ENCODE measurements at places on chromosomes 3 and 15. TPM values are rescaled to one million over a fixed set of nuclear protein-coding genes. Genes with fewer than 3 reads are reported as not detected.

- DNase-seq: no peak
Observed at GRCh38 chr3:105539897-105540296, 173.2 kb downstream of the ALCAM start.

DNA sequence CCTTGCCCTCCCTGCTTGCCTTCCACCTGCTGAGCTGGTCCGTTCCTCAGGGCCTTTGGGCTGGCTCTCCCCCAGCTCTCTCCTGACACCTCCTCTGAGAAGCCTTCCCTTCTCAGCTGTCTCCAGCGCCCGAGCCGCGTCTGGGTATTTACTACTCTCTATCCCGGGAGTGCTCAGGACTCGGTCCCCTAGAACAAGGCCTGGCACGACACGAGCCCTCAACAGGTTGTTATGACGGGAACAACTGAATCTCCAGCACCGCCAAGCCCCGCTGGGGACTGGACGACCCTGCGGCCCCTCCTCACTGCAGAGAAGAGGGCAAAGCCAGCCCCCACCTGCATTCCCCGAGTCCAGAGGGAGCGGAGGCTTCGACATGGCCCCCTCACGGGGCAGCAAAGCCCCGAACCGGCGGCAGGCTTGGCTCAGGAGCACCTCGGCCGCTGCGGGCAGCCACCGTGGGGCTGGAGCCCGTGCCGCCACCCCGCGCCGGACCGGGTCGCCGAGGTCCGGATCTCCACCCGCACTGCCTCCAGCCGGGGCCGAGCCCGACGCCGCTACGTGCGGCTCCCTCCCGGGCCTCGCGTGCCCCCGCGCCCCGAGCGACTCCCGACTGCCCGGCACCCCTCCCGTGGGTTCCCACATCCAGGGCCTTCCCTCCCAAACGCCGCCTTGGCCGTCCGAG is 792 bp downstream of the TPRA1 start:
- DNase-seq: peak; percentile 17

Gene CHST2
- 13.1 TPM for total RNA-seq

Gene TUSC7
- not detected for total RNA-seq

Gene DLL4
- total RNA-seq: 0.07 TPM

Gene KBTBD13
- total RNA-seq: not detected

Gene UBAP1L
- not detected for total RNA-seq

DNA sequence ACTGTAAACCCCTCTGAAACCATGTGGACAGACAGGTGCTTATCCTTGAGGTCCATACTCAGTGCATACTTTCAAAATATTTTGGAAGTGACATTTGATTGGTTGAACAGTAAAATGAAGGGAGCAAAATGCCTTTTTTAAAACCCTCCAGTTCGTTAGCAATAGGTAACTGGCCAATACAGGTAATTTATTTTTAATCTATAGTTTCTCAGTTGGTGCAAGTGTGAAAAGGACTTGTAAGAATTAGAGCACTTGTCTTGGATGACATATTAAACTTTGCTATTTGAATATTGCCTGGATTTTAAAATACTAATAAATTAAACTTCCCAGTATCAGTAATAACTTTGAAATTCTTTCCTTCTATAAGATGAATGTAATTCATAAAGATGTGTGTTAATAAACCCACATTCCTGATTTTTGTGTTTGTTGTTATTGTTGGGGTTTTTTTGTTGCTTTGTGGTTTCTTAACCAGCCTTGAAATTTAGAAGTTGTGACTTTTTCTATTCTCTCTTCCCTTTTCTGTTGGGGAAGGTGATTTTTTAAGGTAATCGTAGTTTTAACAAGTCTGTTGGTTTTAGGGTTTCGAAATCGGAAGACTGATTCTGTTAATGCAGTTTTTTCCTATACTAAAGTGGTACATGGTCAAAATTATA is 90.0 kb downstream of the STT3B start:
- no peak for DNase-seq

Gene NANOGP8
- not detected for total RNA-seq

Gene TIGIT
- not detected for total RNA-seq

Gene LDHAL6B
- not detected for total RNA-seq

DNA sequence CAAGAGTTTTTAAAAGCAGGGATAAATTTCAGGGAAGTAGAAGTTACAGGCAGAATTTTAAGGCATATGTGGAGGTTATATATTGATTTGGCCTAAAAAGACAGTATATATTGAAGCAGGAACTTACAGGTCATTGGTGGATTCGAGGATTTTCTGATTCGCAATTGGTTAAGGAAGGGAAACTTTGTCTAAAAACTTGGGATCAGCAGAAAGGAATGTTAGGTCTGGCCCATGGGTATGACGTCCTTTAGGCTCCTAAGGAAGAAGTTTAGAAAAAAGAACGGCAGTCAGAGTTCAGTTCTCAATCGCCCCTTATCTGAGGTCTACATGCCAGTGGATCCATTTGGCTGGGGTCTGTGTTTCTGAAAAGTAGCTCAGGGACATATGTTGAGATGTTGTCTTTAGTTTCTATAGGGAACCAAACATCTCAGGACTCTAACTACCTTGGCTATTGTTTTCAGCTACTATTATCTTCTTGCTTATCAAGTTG is 33.2 kb upstream of the ACP3 start:
- DNase-seq: no peak

Gene WNT7A
- 0.03 TPM for total RNA-seq

DNA sequence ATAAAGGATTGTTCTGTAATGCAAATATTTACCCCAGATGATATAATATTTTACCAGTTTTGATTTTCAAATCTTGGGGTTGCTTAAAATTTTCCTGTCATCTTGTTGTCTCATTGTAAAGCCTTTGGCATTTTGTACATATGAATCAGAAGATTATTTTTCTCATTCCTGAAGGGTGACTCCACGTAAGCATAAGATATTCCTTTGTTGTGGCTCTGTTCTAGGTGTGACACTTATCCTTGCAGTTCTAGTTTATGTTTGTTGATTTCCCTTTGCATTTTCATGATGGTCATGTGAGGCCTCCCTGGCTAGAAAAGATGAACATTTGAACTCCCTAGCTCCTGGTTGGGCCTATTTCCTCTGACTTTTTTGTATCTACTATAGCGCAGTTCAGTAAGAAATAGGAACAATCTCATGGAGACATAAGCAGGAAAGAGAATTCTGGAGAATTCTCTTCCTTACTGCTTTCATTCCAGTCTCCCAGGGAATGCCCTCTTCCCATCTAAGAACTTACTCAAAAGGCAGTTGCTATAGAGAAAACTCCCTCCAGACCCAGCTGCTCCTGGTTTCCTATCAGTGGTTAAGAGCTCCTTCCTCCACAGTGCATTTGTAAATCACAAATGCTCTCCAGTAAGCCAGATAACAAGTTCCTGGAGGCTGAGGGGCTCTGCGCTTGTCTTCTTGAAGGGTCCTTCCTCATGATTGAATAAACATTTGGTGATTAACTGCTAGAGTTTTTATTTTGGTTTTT is 124.7 kb downstream of the WNT5A start:
- DNase-seq: no peak
